ENCODE measurements at places on chromosomes 13 and 19.

DNA sequence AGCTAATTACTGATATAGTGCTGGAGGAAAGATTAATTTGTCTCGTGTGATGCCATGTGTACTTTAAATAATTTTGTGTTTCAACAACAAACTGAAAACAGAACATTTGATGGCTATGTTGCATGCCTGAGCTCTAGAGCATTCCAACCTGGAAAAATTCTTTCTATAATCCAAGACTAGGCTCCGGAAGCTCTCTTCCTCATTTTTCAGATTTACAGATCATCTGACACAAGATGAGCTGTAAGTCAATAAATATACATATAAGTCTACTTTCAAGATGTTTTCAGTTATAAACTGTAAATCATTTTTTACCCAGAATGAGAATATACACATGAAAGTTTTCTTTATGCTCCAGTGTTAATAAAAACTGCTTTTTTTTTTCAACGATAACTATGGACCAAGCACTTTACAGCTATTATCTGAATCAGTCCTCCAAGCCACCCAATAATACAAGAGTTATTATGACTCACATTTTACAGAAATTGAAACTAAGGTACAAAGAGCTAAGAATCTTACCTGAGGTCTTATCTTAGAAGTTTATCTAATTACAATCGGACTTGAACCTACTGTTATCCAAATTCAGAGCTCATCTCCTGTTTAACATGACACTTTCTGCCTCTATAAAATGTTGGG lies 6.4 kb upstream of the FOXO1 start:
- DNase-seq, result no peak

DNA sequence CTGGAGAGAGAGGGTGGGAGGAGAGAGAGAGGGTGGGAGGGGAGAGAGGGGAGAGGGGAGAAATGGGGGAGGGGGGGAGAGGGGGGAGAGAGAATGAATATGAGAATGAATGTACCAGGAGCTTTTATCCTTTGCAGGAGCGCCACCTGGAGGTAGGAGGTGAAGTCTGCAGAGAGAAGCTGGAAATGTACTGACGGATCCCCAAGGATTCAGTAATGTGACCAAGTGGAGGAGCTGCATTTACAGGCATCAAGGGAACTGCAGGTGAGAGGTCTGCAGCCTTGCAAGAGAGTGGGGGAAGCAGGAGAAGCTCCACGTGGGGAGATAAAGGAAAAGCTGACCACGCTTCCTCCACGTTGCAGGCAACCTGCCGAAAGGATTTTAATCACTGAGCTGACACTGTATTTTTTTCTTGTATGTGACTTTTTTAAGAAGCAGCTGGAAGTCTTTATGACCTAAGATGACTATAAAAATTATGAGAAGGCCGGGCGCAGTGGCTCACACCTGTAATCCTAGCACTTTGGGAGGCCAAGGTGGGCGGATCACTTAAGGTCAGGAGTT lies 33.7 kb downstream of the VSTM1 start:
- peak; percentile 28 for DNase-seq

GRCh38 chr13:76380446-76381065 lies 505.6 kb downstream of the KCTD12 start:
- DNase-seq, result peak; percentile 32

DNA sequence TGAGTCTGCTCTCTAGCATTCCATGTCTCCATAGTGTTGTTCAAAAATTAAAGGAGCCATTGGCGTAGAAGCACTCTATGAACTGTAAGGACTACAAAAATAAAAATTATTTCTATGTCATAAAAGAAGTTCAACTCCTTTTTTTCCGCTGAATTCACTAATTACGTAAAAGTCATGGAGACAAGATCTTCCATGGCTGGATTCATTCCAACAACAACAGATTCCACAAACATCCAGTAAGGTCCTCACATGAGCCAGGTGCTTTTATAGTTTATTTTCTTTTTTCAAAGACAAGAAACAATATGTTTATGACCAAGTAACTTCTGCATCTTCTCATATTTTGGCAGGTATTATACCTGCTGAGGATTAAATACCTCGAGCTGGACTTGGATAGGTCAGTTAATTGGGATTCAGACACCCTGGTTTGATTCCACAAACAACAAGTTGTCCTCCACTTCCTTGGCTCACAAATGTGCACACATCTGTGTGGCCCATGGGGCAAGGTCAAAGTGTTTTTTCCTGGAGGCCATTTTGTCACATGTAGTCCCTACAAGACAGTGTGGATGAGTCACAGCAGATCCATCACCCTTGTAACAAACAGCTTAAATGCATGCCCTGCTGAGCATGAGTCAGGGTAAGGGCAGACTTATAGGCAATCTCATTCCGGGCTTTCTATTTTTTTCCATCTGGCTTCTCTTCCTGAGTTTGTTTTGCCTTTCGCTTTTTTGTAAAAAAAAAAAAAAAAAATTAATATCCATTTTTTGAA lies 475.6 kb downstream of the COG6 start:
- DNase-seq, result peak; percentile 67

DNA sequence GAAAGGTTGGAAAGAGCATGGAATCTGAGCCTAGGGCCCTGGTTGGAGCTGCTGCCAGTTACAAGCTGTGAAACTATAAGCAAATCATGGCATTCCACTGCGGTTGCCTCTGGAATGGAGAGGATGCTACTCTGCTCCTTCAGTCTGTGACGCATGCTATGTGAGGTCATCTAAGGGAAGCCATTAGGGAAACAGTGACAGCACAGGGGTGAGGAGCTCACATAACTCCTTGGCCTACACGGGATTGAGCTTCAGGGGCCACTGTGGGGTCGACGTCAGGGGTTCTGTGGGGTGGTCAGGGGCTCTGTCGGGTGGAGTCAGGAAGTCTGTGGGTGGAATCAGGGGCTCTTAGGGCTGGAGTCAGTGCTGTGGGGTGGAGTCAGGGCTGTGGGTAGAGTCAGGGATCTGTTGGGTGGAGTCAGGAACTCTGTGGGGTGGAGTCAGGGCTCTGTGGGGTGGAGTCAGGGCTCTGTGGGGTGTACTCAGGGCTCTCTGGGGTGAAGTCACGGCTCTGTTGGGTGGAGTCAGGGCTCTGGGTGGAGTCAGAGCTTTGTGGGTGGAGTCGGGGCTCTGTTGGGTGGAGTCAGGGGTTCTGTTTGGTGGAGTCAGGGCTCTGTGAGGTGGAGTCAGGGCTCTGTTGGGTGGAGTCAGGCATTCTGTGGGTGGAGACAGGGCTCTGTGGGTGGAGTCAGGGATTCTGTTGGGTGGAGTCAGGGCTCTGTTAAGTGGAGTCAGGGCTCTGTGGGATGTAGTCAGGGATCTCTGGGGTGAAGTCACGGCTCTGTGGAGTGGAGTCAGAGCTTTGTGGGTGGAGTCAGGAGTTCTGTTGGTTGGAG lies 35.8 kb upstream of the MEDAG start:
- peak; percentile 86 for DNase-seq

- peak; percentile 77 for DNase-seq
Observed at GRCh38 chr13:51729866-51730553, 74.0 kb downstream of the DHRS12 start.

DNA sequence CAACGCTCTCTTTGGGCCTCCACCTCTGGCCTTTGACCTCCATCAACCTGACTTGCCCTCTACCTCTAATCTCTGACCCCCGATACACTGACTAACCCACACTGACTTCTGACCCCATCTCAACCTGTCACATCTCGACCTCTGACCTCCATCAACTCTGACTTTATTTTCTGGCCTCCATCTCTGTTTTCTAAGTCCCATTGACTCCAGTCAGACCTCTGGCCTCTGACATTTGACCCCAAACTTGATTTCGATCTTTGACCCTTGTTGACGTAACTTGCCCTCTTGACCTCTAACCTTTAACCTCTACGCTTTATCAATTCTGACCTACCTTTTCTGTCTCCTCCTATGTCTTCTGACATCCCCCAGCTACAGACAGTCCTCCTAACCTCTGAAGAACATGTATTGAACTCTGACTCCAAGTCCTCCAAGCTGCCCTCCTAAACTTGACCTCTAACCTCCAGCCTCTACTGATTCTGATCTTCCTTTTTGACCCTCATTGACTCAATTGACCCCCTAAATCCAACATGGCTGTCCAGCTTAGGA lies 780 bp downstream of the ACP4 start:
- no peak for DNase-seq

DNA sequence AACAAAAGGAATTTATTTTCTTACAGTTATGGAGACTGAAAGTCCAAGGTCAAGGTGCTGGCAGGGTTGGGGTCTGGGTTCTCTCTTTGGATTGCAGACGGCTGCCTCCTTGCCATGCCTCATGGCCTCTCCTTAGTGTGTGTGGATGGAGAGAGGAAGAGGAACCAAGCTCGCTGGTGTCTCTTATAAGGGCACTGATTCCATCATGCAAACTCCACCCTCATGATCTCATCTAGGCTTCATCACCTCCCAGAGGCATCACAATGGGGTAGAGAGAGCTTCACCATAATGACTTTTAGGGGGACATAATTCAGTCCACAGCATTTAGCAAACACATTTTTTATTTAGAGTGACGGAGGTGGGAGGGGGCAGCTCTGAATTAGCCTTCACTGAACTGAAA lies 104.9 kb upstream of the ABCC4 start:
- no peak for DNase-seq

DNA sequence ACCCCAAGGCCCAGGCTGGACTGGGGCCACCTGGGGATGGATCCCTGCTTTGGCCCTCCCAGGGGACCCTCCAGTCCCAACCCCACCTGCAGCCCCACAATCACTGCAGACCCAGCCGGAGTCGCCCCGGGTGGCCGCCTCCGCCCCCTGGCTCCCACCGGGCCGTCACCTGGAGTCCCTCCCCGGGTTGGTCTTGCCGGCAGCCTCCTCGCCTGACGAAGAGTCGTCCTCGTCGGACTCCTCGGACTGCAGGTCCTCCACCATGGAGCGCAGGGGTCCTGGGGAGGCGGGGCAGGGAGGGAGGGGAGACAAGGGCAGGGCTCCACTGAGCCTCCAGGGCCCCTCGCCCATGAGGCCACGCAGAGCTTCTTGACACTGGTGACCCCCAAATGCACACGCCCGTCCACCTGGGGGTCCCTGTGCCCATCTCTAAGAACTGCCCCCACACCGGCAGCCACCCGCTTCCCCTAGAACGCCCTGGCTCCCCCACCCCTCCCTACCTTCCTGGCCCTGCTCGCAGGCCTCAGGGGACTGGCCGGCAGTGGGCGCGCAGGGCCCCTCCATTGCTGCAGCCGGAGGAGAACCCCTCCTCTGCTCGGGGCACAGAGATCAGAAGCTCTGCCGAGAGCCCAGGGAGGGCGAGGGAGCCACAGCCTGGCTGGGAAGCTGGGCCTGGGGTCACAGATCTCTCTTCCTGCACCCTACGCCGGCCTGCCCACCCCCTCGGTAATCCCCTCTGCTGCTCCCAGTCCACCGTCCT lies 63.4 kb downstream of the MLLT1 start:
- no peak for DNase-seq

GRCh38 chr19:55348317-55349034 lies 6.0 kb downstream of the COX6B2 start:
- no peak for DNase-seq

- DNase-seq, result no peak
Observed at GRCh38 chr19:45939792-45940514, 25.4 kb upstream of the NANOS2 start.

DNA sequence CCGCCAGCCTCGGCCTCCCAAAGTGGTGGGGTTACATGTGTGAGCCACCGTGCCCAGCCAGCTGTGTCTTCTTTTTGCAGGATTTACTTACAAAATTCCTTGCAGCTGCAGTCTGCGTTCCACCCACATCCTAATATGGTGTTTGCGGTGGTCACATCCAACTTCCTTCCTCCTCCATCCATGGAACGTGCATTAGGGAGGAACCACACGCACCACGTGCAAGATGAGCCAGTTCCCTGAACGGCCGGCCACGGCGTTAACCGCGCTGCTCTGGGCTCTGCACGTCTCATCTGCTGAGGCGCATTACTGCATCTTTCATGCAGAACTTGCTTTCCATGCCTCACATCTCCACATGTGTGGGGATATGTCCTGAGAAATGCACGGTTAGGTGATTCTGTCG lies 13.0 kb upstream of the SIGLEC11 start:
- no peak for DNase-seq

GRCh38 chr13:24151864-24152263 lies 8.7 kb upstream of the SPATA13 start:
- DNase-seq, result no peak

DNA sequence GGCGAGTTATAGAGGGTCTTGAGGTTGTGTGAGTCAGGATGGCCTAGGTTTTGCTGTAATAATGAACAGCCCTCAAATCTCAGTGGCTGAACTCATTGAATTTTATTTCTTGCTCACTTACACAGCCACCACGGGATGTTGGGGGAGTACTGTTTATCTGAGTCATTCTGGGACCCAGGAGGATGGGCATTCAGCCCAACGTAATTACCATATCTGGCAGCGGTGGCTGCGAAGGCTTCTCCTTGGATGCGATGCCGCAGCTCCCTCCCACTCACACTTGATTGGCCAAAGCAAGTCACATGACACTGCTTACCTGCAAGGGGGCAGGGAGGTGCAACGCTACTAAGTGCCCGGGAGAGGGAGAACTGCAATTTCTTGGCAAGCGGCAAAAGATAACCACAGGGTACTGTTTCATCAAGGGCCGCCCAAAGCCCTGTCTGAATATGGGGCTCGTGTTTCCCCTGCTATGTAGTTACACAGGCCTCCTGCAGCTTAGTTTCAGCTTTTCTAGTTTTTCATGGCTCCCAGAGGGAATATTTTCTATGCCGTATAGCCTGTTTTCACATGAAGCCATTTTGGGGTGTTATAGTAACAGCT lies 19.9 kb downstream of the ZSWIM9 start:
- peak; percentile 99 for DNase-seq

DNA sequence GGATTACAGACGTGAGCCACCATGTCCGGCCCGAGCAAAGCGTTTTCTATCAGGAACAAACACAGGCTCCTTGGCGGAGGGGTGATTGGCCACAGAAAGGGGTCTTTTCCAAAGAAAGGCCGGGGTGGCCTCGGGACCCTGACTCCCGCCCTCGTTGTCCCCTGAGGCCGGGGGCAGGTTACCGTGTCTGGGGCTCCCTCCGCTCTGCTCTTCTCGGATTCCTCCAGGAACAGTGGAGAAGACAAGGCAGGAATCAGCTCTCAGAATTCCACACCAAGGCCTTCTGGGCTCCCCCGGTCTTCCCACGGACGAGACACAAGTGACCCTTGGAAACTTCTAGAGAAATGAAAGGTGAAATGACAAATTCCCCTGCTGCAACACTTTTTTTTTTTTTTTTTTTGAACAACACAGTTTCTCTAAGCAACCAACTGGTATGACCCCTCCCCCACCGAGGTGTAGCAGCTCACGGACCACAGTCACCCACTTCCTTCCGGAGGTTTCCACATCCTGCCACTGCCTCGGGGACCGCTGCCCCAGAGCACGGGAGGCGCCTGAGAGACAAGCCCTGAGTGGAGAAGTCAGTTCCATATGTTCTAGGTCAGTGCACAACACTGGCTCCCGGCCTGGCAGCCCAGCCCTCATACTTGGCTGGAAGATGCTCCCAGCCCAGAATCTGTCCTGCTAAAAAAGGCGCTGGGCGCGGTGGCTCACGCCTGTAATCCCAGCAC lies 11.0 kb downstream of the MOB3A start:
- DNase-seq, result peak; percentile 47

- peak; percentile 25 for DNase-seq
Observed at GRCh38 chr19:8592231-8593009, 15.2 kb upstream of the MYO1F start.
